ENCODE measurements at places on chromosomes 2 and 18.

DNA sequence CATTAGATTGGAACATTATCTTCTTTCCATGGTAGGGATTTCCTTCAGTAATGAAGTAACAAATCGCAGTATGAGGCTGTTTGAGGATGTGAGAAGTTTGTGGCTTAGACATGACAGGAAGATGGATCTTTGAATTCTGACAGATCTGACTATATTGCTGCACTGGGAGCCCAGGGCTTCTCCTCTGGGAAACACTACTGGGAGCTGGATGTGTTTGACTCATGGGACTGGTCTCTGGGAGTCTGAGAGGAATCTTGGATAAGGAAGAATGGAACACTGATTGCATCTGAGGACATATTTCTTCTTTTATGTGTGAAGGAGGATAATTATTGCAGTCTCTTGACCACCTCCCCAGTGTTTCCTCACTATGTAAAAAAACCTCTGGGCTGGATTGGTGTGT lies 77.2 kb upstream of the ST6GAL2 start:
- no peak for DNase-seq

GRCh38 chr2:224909885-224910573 lies 132.2 kb downstream of the DOCK10 start:
- DNase-seq = no peak

DNA sequence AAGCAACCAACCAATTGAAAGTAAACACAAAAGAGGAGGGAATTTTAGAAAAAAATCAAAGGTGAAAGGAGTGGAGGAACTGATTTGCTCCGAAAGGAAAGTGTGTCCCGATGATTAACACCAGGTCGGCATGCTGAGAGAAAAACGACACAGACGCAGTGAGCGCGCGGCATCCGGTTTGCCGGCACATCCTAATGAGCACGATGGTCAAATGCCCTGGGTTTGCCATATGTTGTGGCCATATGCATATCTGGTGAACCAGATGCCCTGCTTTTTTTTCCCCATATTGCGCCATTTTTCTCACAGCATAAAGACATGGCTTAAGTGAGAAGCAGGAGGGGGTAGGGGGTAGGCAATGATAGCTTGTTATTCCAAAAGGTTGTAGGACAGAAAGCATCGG lies 626.7 kb downstream of the BCL11A start:
- no peak for DNase-seq

GRCh38 chr2:148042219-148042618 lies 21.3 kb downstream of the MBD5 start:
- no peak for DNase-seq

- DNase-seq = no peak
These were observed 686.7 kb downstream of the NYAP2 start for GRCh38 chr2:226086190-226086589.

DNA sequence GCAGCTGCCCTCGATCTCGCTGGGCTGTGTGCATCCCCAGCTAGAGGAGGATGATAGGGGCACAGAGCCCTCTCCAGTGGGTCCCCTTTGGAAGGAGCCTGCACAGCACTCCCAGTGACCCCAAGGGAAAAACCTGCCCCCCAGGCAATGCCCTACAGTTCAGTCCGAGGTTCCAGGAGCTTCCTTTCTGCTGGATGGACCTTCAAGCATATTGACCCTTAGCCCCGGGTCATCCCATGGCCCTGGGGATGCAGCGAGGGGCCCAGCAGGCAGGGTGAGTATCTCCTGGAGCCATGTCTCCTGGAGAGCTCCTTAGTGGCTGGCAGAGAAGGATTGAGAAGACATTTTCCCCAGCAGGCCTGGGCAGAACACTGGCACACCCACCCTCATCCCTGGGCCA lies 45.4 kb upstream of the CTDP1 start:
- no peak for DNase-seq

DNA sequence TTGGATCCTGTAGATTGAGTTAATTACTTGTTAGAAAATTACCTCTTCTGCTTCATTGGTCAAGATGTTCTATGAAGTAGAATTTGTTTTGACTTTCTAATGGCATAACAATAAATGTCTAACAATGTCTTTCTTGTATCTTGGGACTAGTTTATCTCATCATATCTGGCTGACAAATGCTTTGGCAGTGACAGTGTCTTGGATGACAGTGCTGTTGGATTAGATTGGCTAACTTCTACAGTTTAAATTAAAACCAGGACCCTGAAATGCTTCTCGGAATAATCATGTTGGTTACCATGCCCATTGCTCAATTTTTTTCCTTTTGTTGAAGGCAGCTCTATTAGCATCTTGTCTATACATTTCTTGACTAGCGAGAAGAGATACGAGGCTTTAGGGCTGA lies 176.9 kb downstream of the PARD3B start:
- DNase-seq = no peak

DNA sequence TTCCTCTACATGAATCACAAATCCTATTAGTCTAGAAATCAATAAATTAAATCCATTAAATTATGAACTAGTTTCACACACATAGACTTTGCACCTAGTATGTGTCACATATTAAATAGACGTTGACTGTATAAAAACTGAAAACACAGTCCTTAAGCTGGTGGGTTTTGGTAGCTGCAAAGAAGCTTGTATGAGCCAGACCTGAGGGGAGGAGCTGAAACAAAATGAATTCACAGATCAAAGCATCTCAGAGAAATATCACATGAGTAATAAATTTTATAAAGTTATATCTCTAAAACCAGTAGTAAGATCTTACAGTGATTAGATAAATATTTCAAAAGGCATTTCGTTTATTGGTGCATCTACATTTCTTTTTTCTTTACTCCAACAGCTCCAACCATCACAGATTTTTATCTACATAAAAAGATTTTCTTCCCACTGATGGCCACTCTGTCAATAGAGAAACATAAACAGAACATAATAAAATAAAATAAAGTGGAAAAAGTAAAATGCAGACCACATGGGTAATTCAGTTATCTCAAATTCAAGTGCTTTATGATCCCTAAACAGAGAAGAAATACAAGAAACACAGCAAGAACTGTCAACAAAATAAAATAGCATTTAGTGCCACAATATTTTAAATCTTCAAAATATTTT lies 420.0 kb upstream of the CYRIA start:
- no peak for DNase-seq
